HFFc6 (cell line): ENCODE measurements at places on chromosomes 5 and 9.

DNA sequence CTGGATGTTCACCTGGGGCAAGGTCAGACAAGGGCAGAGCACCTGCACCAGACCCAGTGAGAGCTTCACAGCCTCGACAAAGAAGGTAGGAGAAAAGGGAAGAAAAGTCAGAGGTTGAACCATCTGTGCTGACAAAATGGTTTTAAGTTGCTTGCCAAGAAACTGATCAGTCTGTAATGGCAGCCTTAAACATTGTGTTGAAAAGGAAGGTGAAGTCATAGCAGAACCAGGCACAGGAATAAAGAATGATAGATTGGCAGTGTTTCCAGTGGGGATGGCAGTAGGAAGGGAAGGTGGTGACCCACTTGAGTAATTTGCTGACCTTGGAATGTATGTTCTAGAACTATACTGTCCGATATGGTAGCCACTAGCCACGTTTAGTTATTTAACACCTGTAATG, 34.2 kb downstream of the HTR4 start:
- no peak for DNase-seq

DNA sequence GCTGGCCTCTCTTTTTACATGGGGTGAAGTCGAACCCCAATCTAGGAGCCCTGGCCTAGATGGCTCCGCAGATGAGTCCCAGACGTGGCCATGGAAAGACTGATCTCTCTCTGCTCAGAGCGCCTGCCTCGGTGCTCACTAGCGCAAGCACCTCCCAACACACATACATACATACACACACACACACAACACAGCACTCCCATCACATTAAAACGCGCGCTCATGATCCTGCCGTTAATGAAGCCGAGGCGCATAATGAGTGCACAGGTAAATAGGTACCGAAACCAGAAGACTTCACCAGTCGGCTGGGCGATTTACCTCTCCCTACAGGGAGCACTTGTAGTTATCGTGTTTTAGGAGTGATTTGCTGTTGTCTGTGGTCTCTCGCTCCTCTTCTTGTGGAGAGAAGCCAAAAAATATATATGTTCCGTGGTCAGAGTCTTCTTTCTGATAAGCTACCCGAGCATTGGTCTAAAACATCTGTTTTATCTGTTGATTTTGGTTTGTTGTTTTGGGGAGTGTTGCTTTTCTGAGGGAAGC, 207.7 kb downstream of the MEF2C start:
- no peak for DNase-seq

DNA sequence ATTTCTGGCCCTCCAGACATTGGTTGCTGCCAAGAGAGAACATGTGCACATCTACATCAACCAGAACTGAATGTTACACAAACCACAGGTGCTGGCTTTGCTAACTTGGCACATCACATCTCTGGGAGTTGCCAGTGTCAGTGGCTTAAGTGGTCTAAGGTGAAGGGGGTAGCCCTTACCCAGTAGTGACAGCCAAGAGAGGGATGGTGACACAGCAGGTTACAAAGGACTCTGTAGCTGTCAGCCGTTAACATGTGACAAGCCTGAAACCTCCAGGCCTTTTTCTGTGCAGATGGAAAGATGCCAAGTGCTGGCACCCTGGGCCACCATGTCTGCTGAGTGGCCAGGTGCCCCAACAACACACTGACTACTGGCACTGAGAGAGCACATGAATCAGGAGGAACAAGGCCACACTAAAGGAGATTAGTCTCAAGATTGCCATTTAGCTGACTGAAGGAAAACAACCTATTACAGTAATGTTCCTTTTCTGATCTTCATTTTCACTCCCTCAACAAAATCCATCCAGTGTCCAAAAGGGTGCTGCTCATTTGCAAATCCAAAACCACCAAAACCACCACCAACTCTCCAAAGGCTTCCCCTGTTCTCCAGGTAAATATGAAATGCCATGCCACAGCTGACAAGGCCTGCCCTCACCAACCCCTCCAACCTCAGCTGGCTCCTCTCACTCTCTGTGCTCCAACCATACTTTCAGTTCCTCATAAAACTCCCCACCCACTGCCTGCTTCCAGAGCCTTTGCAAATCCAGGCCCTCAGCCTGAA, 20.2 kb downstream of the SIL1 start:
- no peak for DNase-seq

GRCh38 chr5:176481711-176482110, 33.5 kb downstream of the FAF2 start:
- DNase-seq, result no peak

- DNase-seq, result no peak
Measured at GRCh38 chr5:62077823-62078550, 228.0 kb upstream of the KIF2A start.

GRCh38 chr5:18321262-18321942, 687.1 kb downstream of the TAF11L14 start:
- no peak for DNase-seq

DNA sequence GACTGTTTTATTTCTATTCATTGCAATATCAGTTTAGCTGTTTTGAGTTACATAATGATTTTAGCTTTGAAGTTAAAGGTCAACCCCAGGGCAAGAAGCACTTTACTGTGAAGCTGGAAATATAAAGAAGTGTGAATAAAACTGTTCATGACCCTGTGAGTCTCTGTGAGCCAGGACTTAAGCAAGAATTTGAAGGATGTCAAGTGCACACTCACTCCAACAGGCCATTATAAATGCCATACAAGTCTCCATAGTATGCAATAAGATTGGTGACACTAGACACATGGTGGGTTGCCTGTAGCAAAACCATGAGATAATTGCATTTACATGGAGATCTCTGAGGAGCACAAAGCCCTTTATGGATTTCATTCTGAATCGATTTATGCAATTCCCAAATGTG, 318.7 kb upstream of the ITGA1 start:
- DNase-seq, result no peak

DNA sequence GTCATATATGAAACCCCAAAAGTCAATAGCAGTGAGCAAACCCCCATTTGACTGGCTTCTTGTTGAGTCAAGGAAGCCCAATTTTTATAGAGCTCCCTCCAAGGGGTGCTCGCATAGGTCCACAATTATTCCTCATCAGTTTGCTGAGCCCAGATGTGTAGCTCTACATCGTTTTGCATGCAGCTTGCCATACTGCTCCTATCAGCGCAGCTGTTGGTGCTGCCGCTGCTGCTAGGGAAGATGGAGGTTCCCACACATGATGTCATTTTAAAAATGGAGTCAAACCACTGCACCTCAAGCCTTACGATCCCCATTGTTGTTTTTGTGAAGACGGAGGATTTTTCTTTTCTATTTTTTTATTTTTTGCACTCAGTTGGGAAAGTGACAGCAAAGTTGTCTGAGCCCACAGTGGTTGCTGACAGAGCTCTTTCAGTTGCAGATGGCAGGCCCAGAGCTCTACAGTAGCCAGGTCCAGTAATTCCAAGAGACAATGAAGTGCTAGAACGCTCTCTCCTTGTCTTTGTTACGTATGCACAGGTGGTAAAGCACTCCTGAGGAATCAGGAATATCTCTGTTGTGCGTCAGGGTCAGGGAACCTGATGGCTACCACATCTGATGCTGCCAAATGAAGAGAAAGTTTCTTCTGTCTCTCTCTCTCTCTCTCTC, 23.2 kb upstream of the C5orf63 start:
- no peak for DNase-seq

- no peak for DNase-seq
Measured at GRCh38 chr9:107898761-107899160, 409.2 kb upstream of the KLF4 start.

GRCh38 chr9:134623258-134624066, 18.1 kb upstream of the COL5A1 start:
- DNase-seq, result no peak
